ENCODE measurements at places on chromosomes 3 and 15. TPM values are rescaled to one million over a fixed set of nuclear protein-coding genes. Genes with fewer than 3 reads are reported as not detected.
A peak's percentile ranks its signal among the peaks of the same experiment; 100 is the strongest.

DNA sequence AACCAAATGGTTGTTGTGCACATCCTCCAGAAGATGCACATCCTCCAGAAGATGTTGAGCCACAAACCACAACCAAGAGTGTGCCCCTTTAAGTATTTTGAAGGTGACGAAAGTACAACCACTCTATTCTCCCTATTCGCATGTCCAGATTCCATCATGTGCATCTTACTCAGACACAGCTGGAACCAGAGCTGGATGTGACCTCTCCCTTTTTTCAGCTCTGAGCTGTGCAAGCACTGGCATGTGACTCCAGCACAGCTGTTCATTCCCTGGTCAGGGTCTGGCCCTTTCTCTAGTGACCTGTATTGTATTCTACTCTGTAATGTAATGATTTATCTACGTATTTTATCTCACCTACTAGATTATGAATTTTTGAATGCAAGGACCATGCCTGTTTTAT is 29.3 kb upstream of the DLG1 start:
- DNase-seq = no peak

DNA sequence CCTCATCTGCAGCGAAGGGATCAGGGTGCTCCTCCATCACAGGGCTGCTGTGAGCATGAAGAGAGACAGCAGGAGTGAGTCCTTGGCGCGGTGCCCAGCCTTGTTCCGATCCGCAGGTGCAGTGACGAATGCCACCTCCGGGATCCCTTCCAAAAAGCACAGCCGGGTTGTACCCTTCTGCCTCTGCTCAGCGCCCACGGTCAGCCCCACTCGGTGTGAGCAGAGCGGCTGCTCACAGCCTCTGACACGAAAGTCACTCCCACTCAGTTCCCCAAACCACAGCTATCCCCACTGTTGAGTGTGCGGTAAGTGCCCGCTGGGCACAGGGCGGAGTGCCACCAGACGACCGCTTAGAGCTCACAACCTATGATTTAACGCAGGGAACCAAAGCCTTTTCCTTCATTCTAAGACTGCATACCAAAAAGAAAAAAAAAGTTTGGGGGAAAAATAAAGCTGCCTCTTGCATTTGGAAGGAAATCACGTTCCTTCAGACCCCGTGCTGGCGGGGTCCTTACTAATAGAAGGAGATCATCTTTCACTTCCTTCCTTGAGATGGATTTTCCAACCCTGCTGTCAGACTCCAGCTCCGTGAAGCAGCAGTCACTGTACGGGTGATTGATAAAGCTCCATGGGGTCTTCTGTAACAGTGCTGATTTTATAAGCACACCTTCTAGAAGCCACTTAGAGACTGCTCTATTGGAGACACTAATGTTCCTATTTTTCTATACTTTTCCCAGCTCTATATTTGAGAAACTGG is 34.7 kb upstream of the TUBGCP5 start:
- DNase-seq = no peak

GRCh38 chr3:157059181-157059580 is 100.8 kb downstream of the CCNL1 start:
- DNase-seq = no peak

GRCh38 chr15:62880278-62880677 is 162.3 kb upstream of the TPM1 start:
- no peak for DNase-seq

DNA sequence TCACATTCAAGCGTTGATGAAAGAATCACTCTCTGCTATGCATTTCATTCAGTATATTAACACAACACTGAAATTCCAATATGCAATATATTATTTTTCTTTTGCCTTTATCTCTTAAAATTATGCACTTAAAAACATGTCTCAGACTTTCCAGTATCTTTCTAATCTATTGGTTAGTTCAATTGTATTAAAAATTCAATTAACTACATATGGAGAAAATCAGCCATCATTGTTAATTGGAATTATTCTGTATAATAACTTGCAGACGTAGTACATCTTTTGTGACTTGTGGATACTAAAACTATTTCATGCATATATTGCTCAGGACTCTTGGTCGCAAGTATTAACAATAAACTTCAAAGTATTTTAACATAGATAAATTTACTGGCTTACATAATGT is 715.6 kb downstream of the GRM7 start:
- no peak for DNase-seq

DNA sequence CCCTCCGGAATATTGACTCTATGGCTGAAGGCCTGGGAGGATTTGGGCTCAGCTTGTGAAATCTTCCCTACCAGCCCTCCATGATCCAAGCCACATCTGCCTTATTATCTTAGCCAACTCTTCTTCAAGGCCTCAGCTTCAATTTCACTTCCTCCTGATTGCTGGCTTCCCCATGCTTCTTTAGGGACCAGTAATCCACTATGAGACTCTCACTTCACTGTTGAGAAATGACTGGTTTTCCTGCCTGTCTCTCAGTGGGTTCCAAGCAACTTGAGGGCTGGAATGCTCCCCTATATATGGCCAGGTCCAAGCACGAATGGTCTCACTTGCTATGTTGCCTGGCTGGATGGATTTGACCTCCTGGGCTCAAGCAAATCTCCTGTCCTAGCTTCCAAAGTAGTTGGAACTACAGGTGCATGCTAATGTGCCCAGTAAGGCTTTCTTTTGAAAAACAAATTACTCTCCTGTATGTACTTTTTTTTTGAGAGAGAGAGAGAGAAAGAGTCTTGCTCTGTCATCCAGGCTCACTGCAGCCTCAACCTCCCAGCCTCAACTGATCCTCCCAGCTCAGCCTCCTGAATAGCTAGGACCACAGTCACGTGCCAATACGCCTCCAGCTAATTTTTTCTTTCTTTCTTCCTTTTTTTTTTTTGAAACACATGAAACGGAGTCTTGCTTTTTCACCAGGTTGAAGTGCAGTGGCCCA is 7.9 kb upstream of the PIK3CB start:
- no peak for DNase-seq

DNA sequence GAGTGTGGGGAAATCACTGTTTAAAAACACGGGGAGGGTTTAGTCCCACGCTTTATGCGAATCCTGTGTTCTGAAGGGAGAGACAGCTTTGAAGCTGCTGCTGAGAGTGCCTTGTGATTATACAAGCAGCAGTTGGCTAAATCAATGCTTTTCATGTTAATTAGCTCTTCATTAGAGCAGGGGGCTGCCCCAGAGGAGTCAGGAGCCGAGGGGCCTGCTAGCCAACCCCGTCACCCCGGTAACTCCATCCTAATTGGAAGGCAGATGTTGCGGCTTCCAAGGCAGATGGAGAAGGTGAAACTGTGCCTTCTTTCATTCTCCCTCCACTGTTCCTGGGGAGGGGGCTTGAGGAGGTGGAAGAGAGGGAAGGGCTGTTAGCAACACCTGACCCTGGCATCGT is 92.4 kb upstream of the ANKRD34C start:
- DNase-seq = no peak

DNA sequence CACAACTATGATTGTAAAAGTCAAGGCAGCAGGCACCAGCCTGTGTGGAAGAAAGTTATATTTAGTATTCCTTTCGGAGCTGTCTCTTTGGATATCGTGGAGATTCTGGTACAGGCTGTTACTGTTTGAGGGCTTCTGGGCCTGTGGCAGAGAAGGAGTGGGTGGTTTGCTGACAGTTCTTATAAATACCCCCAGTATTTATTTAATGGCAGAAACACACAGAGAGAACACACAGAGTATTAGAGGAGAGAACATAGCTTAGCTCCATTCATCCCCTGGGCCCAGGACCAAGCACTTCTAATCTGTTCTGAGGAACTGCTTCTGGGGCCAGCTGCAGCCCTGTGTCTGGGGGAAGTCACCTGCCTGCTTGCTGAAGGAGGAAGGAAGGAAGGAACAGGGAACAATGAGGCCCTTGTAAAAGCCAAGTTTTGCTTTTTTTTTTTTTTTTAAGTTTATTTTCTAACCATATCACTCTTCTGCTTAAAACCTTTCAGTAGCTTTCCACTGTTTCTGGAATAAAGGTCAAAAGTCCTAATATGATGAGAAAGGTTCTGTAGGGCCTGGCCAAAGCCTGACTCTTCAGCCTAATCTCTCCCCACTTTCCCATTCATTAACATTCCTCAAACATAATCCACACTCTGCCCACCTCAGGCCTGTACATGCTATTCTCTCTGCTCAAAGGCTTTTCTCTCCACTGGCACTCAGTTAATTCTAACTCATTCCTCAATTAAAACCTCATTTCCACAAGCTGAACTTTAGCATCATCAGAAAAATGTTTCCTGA is 11.8 kb upstream of the PP2D1 start:
- peak; percentile 65 for DNase-seq

DNA sequence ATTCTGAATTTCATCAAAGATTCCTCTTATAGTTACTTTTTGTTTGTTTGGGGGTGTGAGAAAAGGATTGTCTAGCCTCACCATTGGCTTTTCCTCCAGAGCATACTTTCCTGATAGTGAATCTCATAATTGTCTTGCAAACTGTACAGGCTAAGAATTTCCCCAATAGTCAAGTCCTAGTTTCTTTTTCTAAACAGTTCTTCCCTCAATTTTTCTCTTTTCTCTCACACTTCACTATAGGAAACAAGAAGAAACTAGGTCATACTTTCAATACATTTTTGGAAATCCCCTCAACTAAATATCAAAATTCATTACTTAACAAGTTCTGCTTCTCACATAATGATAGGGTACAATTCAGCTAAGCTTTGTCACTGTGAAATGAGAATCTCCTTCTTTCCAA is 241.9 kb downstream of the IL20RB start:
- no peak for DNase-seq

GRCh38 chr3:148223266-148223665 is 474.4 kb upstream of the AGTR1 start:
- no peak for DNase-seq

- DNase-seq = no peak
Observed at GRCh38 chr3:140508550-140508949, 169.3 kb upstream of the TRIM42 start.

GRCh38 chr3:50806031-50806430 is 131.3 kb downstream of the DOCK3 start:
- no peak for DNase-seq

DNA sequence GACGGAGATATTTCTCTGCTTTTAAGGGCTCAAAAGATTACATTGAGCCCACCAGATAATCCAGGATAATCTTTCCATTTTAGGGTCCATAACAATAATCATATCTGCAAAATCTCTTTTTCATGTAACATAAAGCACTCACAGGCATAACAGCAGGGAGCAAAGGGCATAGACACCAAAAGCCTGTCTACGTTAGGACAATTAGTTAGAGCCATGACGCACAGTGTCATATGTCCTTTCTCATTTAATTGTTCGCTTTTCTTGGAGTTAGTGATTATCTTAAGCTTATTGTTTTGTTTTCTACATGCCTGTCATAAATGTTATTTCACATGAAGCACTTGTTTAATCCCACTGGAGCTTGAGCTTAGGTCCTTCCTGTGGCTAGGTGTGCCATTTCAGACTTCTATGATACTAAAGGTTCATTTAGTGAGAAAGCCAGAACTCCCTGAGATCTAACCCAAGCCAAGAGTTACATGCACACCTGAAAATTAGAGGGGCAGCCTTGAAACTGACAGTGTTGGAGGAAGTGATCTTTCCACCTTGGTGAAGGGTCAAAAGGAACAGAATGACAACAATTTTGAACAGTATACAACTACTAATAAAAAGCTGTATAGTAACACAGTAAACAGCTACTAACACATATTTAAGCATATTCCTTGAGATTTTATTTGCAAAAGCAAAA is 11.7 kb upstream of the HHATL start:
- DNase-seq = no peak

DNA sequence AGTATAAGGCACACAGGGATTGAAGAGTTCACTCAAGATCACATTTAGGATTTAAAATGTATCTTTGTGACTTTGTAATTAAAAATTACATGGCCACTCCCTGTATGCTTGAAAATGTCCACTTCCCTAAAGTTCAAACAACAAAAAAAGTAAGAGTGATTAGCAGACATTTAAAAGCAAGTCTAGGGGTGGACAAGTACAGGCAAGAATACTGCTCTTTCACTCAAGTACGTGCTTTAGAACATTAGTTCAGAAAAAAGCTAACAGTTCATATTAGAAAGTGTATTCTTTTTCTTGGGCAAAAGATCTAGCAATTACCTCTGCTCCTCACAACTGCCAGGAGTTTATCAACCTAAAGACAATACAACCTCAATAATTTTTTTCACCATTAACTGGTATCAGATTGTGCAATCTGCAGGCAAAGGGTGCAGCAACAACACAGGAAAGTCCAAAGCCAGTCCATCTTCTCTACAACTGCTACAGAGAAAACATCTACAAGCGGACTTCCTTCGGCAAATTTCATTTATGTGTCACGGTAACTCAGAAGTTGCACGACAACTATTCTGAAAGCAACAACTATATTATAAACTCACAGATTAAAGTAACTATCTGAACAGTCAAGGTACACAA is 18.1 kb downstream of the CHSY1 start:
- no peak for DNase-seq

DNA sequence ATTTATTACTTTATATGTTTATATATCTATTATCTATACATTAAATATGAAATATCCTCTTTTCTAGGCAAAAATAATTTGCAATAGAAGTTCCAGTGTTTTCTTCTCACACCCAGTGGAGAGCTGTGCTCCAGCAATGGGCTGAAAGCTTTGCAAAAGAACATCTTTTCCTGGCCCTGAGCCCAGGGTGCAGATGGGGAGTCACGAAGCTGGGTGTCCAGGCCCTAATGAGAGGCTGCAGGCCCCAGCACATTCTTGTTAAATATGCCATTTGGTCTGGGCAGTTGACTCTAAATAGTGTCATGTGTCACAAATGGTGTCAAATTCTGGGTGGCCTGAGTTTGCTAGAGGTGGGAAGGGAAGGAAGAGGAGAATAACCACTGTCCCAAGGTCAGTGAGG is 5.7 kb downstream of the NTRK3 start:
- no peak for DNase-seq

VIPR1 gene
- total RNA-seq = 4.6 TPM

CCR2 gene
- 1.2 TPM for total RNA-seq

MORC1 gene
- 16.0 TPM for total RNA-seq

ZNF710 gene
- total RNA-seq = 7.8 TPM

TRA2B gene
- total RNA-seq = 177 TPM

KBTBD12 gene
- 4.6 TPM for total RNA-seq

KATNBL1 gene
- total RNA-seq = 107 TPM

CORO2B gene
- 2.2 TPM for total RNA-seq

RASL12 gene
- 64.7 TPM for total RNA-seq

CCR5 gene
- total RNA-seq = not detected

LTF gene
- total RNA-seq = 0.43 TPM

AQP9 gene
- 0.16 TPM for total RNA-seq

CLDN18 gene
- total RNA-seq = 1.7 TPM
